Thoracic aorta (tissue), 2 donors: ENCODE measurements at places on chromosomes 2 and 18.
A peak's percentile ranks its signal among the peaks of the same experiment; 100 is the strongest.

DNA sequence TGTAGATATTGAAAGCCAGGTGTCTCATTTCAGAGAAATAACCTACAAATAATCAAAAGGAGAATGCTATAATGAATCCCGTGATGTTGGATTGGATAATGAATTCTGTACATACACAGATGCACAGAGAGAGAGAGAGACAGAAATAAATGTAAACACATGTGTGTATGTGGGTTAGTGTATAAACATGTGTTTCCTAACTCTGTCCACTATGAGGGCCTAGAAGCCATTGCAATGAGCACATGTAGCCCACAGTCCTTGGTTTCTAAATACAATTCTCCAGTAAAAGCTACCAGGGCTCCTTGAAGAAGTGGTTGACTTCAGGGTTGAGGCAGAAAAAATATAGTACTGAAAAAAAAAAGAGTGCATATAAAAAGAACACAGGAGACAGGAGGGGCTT is 109.5 kb downstream of the INHBB start:
- no peaks in the 10 kb centered on the region for H3K27me3 ChIP-seq
- H3K4me3 ChIP-seq, result no peak overlapping the region
- no peak for DNase-seq
- no peaks in the 10 kb centered on the region for H3K4me1 ChIP-seq
- no peak overlapping the region for H3K27ac ChIP-seq
- no peaks in the 10 kb centered on the region for H3K36me3 ChIP-seq

DNA sequence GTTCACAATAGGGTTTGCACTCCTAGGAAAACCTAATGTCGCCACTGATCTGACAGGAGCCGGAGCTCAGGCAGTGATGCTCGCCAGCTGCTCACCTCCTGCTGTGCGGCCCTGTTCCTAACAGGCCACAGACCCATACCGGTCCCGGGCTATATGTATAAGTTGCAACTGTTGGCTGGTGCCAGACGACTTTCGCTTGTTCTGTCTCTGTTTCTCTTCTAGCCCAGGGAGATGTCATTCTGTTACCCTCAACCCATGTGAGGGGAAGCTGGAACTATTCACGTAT is 170.3 kb downstream of the BCL2 start:
- H3K36me3 ChIP-seq, result no peaks in the 10 kb centered on the region
- H3K4me3 ChIP-seq, result no peak overlapping the region
- H3K27ac ChIP-seq, result no peak overlapping the region
- H3K4me1 ChIP-seq, result peaks cover 16% of the 10 kb centered on the region

GRCh38 chr18:22170421-22171257 is 1.2 kb downstream of the GATA6 start:
- H3K4me1 ChIP-seq, result no peaks in the 10 kb centered on the region
- H3K27me3 ChIP-seq, result no peaks in the 10 kb centered on the region
- peak overlapping the region; percentile 98 for H3K27ac ChIP-seq
- no peak for DNase-seq

GRCh38 chr18:45342166-45342565 is 273.1 kb upstream of the SLC14A2 start:
- no peak overlapping the region for H3K27ac ChIP-seq
- no peak overlapping the region for H3K4me3 ChIP-seq
- DNase-seq, result no peak
- H3K27me3 ChIP-seq, result no peaks in the 10 kb centered on the region
- H3K4me1 ChIP-seq, result no peaks in the 10 kb centered on the region

- no peaks in the 10 kb centered on the region for H3K4me1 ChIP-seq
- no peaks in the 10 kb centered on the region for H3K27me3 ChIP-seq
- no peak overlapping the region for H3K27ac ChIP-seq
- DNase-seq, result no peak
- H3K36me3 ChIP-seq, result no peaks in the 10 kb centered on the region
- H3K4me3 ChIP-seq, result no peak overlapping the region
Observed at GRCh38 chr2:33929467-33929866, 330.4 kb upstream of the FAM98A start.

- no peak overlapping the region for H3K27ac ChIP-seq
- H3K4me1 ChIP-seq, result no peaks in the 10 kb centered on the region
- H3K4me3 ChIP-seq, result no peak overlapping the region
- DNase-seq, result no peak
Observed at GRCh38 chr2:122009561-122009960, 254.1 kb downstream of the TSN start.

- no peak overlapping the region for H3K4me3 ChIP-seq
- H3K36me3 ChIP-seq, result no peaks in the 10 kb centered on the region
- no peak for DNase-seq
- no peak overlapping the region for H3K27ac ChIP-seq
Observed at GRCh38 chr18:80004600-80005342, 16.4 kb upstream of the TXNL4A start.

- no peak for DNase-seq
- H3K36me3 ChIP-seq, result no peaks in the 10 kb centered on the region
- no peak overlapping the region for H3K27ac ChIP-seq
- no peaks in the 10 kb centered on the region for H3K27me3 ChIP-seq
- H3K4me1 ChIP-seq, result peaks cover 11% of the 10 kb centered on the region
Observed at GRCh38 chr2:25409468-25409867, 67.7 kb upstream of the DNMT3A start.

DNA sequence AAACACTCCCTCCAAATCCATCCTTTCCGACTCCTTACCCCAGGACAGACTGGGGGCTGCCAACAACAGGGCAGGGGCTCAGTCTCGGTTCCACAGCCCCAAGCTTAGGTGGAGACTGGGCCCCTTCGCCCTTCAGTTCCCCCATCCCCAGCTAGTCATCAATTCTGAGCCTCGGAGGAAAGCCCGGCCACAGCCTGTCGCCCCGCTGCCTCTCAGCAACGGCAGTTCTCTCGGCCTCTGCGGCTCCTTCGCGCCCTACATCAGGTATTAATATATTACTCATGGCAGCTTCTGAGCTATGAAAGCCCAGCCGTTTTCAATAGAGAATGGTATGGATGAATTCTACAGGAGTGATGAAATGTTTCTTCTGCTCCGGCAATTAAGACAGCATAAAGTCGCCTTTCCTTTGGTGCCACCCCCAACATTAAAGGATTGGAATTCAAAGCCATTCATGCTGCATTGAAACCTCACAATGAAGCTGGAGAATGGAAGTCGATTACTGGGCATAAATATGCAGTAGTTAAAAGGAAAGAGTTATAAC is 2.8 kb downstream of the HDAC4 start:
- no peaks in the 10 kb centered on the region for H3K36me3 ChIP-seq
- DNase-seq, result no peak
- H3K27ac ChIP-seq, result no peak overlapping the region
- no peak overlapping the region for H3K4me3 ChIP-seq

- no peaks in the 10 kb centered on the region for H3K27me3 ChIP-seq
- no peak overlapping the region for H3K27ac ChIP-seq
- peaks cover 58% of the 10 kb centered on the region for H3K36me3 ChIP-seq
- H3K4me3 ChIP-seq, result no peak overlapping the region
- peaks cover under 1% of the 10 kb centered on the region for H3K4me1 ChIP-seq
Observed at GRCh38 chr2:237097911-237098702, 12.4 kb downstream of the COPS8 start.

DNA sequence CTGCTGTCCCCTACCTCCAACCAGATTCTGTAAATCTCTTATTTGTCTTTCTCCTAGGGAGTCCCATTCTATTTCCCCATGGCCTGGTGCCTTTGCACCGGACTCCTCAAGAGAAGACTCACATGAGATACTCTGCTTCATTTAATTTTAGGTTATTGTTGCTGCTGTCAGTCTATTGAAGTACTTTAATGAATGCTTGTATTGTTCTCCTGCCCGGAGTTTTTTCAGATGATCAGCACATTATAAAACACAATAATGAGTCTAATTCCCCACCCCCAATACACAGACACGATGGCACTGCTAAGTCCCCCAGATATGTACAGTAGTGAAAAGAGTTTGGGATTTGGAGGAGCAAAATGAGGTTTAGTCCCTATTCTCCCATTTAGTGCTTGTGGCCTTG is 58.9 kb downstream of the HAUS1 start:
- H3K27ac ChIP-seq, result no peak overlapping the region
- H3K4me1 ChIP-seq, result no peaks in the 10 kb centered on the region
- H3K27me3 ChIP-seq, result no peaks in the 10 kb centered on the region
- no peak for DNase-seq
- no peaks in the 10 kb centered on the region for H3K36me3 ChIP-seq
- H3K4me3 ChIP-seq, result no peak overlapping the region

- H3K27me3 ChIP-seq, result no peaks in the 10 kb centered on the region
Observed at GRCh38 chr2:82985572-82986197, 1473.4 kb downstream of the SUCLG1 start.

DNA sequence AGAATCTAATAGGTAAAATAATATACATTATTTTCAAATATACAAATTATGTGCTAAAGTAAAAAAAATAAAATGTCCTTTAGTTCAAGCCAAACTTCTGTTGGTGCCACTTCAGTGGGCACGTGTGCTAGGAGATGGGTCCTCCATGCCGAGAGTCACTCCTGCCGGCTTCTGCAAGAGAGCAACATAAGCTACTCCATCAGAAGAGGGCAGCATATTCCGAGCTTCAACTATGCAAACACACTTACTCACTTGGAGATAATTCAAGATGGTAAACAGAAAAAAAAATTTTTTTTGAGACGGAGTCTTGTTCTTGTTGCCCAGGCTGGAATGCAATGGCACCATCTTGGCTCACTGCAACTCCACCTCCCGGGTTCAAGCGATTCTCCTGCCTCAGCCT is 24.4 kb downstream of the CNOT11 start:
- H3K27ac ChIP-seq, result no peak overlapping the region
- no peaks in the 10 kb centered on the region for H3K4me1 ChIP-seq
- H3K36me3 ChIP-seq, result peaks cover 30% of the 10 kb centered on the region
- H3K4me3 ChIP-seq, result no peak overlapping the region
- no peaks in the 10 kb centered on the region for H3K27me3 ChIP-seq

DNA sequence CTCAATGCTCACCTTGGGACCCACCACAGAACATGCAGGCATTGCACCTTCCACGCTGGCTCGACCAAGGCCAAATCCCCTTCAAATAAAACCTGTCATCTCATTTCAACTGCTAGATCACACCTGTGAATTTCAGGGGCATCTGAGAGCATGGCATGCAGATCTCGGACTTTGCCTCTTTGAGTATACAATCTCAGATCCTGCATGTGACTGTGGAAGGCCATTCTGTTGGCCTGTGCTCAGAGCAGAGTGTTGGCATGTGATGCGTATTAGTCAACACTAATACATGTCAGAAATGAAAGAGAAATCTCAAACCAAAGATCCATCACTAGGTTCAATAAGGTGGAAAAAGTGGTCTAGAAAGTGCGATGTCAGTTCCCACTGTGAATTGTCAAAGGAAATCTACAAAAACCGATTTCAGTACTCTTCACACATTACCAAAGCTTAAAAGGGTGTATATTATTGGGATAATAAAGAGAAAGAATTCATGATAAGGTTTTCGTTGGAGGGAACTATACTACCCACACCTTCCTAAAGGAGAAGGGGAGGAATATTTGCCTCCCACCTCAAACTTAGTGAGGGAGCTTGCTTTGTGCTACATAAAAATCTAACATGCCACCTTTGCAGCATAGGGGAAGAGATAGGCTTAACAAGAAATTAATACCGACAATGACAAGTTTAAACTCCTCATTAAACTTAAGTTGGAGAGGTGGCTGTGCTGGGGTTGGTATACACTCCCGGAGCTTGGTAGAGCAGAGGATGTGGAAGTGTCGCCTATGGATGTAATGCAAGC is 7.8 kb downstream of the XDH start:
- H3K27me3 ChIP-seq, result no peaks in the 10 kb centered on the region
- no peak overlapping the region for H3K27ac ChIP-seq

GRCh38 chr2:27920148-27920885 is 29.8 kb downstream of the BABAM2 start:
- H3K27ac ChIP-seq, result peak overlapping the region; percentile 2
- H3K4me1 ChIP-seq, result peaks cover 22% of the 10 kb centered on the region
- DNase-seq, result no peak
- H3K27me3 ChIP-seq, result no peaks in the 10 kb centered on the region
- no peak overlapping the region for H3K4me3 ChIP-seq

DNA sequence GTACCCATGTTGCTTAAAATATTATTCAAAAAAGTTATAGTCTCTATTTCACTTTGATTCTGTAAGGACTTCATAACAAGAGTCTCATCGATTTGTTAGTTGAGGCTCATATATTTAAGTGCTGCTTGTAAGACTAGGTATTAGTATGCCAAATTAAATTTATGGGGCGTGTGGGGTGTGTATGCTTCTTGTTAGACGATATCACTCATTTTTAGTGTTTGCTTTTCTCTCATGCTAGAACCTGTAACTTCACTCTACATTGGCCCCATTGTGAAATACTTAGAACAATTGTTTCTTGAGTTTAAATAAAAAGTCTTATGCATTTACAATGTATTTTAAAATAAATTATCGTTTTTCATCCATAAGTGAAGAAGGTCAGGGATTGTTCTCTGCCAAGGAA is 63.6 kb downstream of the CTNNA2 start:
- no peak overlapping the region for H3K27ac ChIP-seq
- H3K36me3 ChIP-seq, result no peaks in the 10 kb centered on the region
- no peaks in the 10 kb centered on the region for H3K27me3 ChIP-seq

GRCh38 chr2:28463893-28464292 is 32.0 kb upstream of the PLB1 start:
- H3K36me3 ChIP-seq, result no peaks in the 10 kb centered on the region
- H3K4me3 ChIP-seq, result no peak overlapping the region

DNA sequence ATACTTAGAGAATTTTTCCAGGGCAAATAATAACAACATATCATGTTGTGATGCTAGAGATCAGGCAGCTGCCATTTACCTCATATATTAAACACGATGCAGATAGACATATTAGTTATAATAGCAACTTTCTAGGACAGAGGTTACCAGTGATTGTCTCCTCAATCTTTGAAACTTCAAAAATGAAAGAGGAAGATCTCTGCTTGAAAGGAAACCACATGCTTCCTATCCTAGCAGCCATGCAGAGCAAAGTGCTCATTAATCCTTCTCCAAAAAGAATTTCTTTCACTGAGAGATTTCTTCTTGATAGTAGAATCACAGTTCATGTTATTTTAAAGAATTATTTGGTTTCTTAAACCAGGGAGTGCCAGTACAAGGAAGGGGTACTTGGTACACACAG is 317.2 kb downstream of the CPS1 start:
- H3K36me3 ChIP-seq, result no peaks in the 10 kb centered on the region
- no peak overlapping the region for H3K4me3 ChIP-seq
